ENCODE measurements at places on chromosomes 7 and 10. TPM values are rescaled to one million over a fixed set of nuclear protein-coding genes. Genes with fewer than 3 reads are reported as not detected.

GRCh38 chr7:7516156-7516555 is 19.5 kb downstream of the COL28A1 start:
- no peak for DNase-seq

Gene ABCC2
- 0.66 TPM for total RNA-seq

Gene INMT
- 75.8 TPM for total RNA-seq

Gene SORCS3
- total RNA-seq: not detected

All from fibroblast of lung (primary cell).